ENCODE measurements at places on chromosomes 16 and 17.

DNA sequence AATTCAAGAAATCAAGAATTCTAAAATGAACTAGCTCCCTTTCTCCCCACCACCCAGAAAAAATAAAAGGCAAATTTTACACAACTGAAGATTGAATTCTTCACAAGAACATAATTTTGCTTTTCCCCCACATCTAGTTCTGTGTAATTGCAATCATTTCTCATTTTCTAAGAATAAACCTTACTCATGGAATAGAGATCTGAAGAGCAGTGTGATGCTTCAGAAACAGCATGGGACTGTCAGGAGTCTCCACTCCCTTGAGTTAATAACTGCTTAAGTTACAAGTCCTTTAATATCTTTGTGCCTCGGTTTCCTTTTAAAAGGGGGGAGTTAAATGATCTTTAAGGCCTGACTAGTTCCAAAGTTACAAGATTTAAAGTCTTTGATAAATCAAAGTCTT lies 53.7 kb downstream of the CACNG1 start:
- no peak for DNase-seq

- peak; percentile 59 for DNase-seq
These were observed 266.7 kb downstream of the SHISA9 start for GRCh38 chr16:13168091-13168572.

GRCh38 chr17:80716986-80717719 lies 172.5 kb downstream of the RPTOR start:
- no peak for DNase-seq

GRCh38 chr16:78249056-78249455 lies 149.6 kb downstream of the WWOX start:
- DNase-seq = peak; percentile 68

GRCh38 chr17:40322358-40323315 lies 13.7 kb downstream of the RARA start:
- peak; percentile 75 for DNase-seq

- no peak for DNase-seq
These were observed 10.7 kb downstream of the CTC1 start for GRCh38 chr17:8237175-8237574.

- DNase-seq = no peak
These were observed 13.5 kb downstream of the CDIP1 start for GRCh38 chr16:4525069-4525468.

DNA sequence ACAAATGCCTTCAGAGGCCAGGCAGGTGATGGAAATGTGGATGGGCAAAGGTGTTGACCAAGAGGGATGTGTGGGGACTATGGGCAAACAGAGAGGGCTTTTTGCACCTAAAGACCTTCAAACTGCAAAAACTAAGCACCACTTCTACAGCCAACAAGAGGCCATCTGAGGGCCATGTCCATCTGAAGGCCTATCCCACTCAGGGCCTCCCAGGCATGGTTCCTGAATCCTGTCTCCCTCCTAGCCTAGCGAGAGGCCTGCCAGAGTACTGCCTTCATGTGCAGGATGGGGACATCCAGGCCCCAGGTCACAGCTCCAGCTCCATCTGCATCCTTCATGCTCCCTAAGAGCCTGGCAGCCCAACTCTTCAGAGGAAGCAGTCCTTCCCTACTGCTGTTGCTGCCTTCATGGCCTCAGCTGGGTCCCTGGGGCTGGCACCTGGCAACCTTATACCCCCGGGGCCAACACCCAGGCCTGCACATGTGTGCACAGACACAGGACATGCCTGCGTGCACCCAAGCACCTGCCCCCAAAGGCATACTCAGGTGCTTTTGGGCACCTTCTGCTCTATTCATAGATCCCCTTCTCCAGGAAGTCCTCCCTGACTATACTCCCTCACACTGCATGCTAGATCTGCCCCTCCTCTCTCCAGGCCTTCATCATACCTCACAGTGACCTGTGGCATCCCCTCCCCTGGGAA lies 95.2 kb downstream of the C16orf78 start:
- DNase-seq = peak; percentile 38

GRCh38 chr17:76011951-76012350 lies 11.3 kb downstream of the CDK3 start:
- no peak for DNase-seq

DNA sequence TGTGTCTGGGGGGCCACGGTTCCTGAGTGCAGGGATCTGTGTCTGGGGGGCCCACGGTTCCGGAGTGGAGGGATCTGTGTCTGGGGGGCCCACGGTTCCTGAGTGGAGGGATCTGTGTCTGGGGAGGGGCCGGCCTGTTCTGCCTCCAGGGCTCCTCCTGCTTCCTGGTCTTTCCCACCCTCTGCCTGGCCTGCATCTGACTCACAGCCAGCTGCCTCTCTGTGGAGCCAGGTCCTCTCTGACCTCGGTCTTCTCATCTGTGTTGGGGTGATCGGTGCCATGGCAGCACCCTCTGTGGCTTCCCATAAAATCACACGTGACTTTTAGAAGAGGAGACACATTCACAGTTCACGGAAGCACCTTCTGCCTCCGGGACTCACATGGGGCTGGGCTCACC lies 50.3 kb downstream of the ZFPM1 start:
- DNase-seq = no peak

GRCh38 chr17:65078441-65079160 lies 22.1 kb upstream of the GNA13 start:
- DNase-seq = no peak

DNA sequence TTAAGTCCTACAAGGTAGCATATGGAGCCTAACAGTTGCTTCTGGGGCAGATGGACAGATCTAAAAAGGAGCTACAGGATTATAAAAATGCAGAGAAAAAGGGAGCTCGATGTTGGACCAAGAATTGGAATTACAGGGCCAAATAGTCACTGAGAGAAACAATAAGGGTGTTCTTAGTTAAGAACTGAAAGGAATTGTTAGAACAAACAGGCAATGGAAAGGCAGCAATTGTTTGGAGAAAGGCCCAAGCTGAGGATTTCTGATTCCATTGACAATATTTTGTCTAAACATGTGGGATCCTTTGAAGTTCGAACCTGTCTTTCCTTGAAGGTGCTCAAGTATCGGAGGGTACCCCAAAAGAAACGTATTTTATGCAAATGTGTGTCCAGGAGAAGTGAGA lies 513.6 kb upstream of the CDH8 start:
- no peak for DNase-seq

DNA sequence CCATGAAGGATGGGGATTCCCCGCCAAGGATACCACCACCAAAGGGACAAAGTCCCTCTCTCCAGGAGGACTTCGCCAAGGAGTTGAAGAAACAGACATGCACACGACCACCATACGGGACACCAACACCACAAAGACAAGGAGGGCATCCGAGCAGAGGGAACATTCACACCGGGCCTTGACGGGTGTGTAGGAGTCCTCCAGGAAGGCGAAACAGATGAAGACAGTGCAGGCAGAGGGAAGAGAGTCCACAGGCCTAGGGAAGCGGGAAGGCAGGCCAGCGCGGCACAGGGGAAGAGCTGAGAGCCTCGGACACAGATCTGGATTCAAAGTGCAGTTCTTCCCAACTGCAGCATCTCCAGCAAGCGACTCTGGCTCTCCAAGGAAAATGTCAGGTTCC lies 10.8 kb downstream of the COTL1 start:
- DNase-seq = no peak

GRCh38 chr17:78535273-78536197 lies 41.7 kb downstream of the DNAH17 start:
- no peak for DNase-seq

- DNase-seq = no peak
These were observed 221.4 kb downstream of the MSI2 start for GRCh38 chr17:57477522-57478362.

DNA sequence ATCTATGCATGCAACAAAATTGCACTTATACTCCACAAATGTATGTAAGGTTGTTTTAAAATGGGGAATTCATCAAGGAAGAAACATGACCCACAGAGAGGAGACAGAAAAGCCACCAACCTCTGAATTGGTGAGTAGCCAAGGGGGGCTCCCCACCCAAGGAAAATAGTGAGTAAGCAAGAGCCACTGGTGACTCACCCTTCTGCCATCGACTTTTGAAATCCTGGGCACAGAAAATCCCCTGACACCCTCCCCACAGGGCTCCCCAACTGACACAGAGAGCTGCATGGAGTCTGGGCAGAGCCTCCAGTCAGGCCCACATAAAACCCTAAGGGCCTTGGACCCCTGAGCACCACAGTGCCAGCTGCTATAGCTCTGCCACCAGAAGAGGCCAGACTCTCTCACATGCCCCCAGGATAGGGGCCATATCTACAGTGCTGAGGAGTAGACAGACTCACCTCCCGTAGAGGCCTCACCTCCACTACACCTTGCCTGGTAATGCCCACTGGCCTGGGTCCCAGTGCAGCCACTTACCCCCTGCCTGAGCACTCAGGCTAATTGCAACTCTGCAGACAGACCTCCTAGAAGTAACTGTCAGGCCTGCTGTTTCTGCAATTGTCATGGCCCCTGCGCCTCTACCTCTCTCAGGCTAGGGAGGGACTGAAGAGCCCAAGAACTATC lies 244.7 kb upstream of the WSB1 start:
- DNase-seq = no peak

GRCh38 chr16:874366-875181 lies 74.0 kb upstream of the GNG13 start:
- no peak for DNase-seq

GRCh38 chr17:7220593-7221277 lies 997 bp downstream of the ACADVL start:
- no peak for DNase-seq

DNA sequence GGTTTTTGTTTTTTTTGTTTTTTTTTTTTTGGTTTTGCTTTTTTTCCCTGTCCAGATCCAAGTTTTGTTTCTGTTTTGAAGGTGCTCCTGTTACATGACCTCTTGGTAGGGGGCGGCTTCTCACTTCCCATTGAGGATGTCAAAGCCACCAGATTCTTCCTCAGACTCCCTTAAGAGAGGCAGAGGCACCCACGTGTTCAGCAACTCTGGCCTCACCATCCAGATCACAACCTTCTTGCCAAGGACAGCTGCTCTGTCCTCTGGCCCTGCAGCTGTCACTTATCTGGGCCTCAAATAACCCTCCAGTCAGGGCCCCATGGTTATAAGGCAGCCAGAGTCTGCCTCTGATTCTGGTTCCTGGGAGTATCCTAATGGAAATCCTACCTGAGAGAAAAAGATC lies 208.5 kb downstream of the STX8 start:
- no peak for DNase-seq

DNA sequence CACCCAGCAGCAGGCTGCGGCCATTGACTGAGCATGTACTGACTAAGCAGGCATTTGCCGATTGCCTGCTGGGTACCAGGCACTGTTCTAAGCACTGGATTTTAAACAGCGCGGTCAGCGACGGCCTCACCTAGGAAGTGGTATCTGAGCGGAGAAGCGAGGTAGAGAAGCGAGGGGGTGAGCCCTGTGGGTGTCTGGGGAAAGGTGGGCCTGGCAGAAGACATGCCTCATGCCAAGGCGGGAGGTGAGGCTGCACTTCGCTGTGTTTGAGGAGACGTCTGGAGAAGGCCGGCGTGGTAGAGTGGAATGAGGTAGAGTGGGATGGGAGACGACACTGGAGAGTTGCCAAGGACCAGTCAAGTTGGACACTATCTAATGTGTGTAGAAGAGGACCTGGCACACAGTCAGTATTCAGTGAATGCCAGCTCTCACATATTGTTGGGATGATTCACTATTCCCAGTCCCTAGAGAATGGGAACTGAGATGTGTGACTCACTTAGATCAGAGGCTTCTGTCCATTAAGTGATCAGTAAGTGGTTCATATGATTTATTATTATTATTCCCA lies 14.4 kb downstream of the SYCE1L start:
- no peak for DNase-seq

GRCh38 chr17:11242411-11242810 lies 1.4 kb downstream of the SHISA6 start:
- no peak for DNase-seq

DNA sequence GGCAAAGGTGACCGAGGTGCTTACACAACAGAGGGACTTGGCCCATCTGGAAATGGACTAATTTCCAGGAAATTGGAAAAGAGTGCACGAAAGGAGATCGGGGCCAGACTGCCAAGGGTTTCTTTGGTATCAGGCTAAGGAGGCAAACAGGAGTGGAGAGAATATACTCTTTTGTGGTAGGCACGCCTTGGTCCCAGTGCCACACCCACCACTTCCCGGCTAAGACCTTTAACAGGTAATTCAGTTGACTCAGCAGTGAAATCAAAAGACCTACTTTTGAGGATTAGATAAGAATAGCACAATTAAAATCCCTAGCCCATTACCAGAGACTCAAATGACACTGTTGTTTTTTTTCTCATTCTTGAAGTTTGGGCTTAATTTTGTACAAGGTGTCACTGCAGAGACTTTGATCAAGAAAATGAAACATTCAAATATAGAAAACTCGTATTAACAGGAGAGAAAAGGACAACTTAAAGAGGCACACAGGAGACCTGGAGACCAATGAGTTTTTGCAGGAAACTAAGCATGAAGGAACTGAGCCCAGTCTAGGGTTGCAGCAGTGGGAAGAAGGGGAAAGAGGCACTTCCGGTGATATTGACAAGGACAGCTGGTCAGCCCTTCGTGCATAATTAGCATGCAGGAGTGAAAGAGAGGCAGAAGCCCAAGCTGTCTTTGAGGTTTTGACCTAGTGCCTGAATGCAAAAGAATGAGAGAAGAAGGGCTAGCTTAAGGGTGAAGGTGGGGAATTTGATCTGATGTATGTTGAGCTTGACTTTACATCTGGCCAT lies 265.5 kb upstream of the CCL2 start:
- peak; percentile 18 for DNase-seq

DNA sequence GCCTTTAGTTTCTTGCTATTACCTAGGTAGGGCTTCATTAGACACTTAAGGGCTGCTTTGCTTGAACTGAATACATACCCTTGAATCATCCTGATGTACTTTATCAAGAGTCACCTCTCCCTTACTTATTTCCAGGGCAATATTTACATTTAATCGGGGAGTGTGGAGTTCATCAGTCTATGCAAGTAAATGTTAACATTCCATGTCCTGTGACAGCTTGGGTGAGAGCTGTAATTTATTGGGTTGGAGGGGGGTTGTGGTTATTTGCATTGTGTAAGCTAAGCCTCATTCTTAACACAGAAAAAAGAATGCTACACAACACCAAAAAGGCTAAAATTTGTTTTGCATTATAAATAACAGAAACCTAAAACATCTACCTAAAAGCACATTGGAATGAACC lies 16.7 kb downstream of the KCNJ16 start:
- DNase-seq = no peak

DNA sequence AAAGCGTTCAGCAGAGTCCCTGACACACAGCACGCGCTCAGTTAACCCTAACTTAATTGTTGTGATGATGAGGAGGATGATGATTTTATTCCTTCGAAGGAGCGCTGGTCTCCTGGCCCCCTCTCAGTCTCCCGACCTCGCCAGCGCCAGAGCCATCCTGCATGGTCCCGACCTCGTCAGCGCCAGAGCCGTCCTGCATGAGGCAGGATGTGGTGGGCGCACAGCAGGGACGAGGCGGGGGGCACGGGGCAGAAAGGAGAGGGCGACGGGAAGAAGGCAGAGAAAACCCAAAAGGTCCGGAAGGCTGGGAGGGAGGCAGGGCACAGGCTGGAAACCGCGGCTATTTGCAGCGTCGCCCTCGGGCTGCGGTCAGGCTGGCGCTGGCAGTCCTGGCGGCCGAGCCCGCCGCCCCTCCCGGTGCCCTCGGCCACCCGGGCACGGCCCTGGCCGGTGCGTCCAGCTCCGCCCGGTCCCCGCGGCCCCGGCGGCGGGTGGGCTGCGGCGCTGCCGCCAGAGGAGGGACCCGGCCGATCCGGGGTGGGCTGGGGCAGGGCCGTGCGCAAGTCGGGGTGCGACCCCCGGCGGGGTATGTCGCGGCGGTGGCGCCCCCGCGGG lies 3.0 kb upstream of the TAC4 start:
- peak; percentile 67 for DNase-seq

Data from ecto neural progenitor cell (in vitro differentiated cells).